ENCODE measurements at places on chromosomes 1 and 21. TPM values are rescaled to one million over a fixed set of nuclear protein-coding genes. Genes with fewer than 3 reads are reported as not detected.

The CRABP2 gene
- not detected for polyA plus RNA-seq

The DHCR24 gene
- polyA plus RNA-seq, result 17.0 TPM

- peak overlapping the region; percentile 83 for H3K4me3 ChIP-seq
- DNase-seq, result peak; percentile 78
- peaks cover 2% of the 10 kb centered on the region for H3K27me3 ChIP-seq
- H3K27ac ChIP-seq, result peak overlapping the region; percentile 95
- H3K4me1 ChIP-seq, result peaks cover 63% of the 10 kb centered on the region
Measured at GRCh38 chr1:160681066-160681890, 30.3 kb downstream of the CD48 start.

DNA sequence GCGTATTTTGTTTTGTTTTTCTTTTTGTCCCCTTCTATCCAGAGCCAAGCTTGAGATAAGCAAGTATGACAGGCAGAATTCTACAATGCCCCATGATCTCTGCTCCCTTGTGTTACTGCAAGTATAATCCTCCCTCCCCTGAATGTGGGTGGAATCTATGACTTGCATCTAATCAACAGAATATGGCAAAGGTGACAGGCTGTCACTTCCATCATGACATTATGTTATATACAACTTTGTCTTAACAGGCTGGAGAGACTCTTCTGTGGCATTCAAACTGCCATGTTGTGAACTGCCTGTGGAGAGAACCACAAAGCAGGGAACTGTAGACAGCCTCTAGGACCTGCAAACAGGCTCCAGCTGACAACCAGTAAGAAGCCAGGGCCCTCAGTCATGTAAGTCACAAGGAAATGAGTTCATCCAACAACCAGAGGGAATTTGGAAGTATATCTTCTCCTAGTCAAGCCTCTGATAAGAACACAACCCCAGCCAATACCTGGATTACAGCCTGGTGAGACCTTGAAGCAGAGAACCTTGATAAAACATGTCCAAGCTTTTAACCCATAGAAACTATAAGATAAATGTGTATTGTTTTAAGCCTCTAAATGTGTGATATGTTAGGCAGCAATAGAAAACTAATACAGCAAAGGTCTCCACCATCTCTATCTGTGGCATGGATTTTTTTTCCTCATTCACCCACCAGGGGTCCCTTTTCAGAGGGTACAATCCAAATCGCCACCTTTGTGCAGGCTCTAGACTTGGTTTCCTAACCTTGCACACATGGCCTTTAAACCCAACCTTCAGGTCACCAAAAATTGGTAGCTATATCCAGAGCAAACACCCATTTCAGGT lies 5.7 kb upstream of the C1orf162 start:
- no peak overlapping the region for H3K4me3 ChIP-seq
- peaks cover 2% of the 10 kb centered on the region for H3K27me3 ChIP-seq
- no peak for DNase-seq
- H3K27ac ChIP-seq, result no peak overlapping the region

- no peak overlapping the region for H3K4me3 ChIP-seq
- H3K4me1 ChIP-seq, result peaks cover 53% of the 10 kb centered on the region
- no peaks in the 10 kb centered on the region for H3K27me3 ChIP-seq
- H3K27ac ChIP-seq, result peak overlapping the region; percentile 72
- no peak for DNase-seq
- H3K36me3 ChIP-seq, result peaks cover 47% of the 10 kb centered on the region
Measured at GRCh38 chr21:34824314-34824713, 155.5 kb downstream of the CLIC6 start.
